ENCODE measurements at places on chromosomes 3 and 15. TPM values are rescaled to one million over a fixed set of nuclear protein-coding genes. Genes with fewer than 3 reads are reported as not detected.

- DNase-seq, result no peak
Observed at GRCh38 chr3:44995142-44995770, 19.2 kb downstream of the EXOSC7 start.

GRCh38 chr15:29819979-29820378 is 2.3 kb downstream of the TJP1 start:
- DNase-seq, result no peak

DNA sequence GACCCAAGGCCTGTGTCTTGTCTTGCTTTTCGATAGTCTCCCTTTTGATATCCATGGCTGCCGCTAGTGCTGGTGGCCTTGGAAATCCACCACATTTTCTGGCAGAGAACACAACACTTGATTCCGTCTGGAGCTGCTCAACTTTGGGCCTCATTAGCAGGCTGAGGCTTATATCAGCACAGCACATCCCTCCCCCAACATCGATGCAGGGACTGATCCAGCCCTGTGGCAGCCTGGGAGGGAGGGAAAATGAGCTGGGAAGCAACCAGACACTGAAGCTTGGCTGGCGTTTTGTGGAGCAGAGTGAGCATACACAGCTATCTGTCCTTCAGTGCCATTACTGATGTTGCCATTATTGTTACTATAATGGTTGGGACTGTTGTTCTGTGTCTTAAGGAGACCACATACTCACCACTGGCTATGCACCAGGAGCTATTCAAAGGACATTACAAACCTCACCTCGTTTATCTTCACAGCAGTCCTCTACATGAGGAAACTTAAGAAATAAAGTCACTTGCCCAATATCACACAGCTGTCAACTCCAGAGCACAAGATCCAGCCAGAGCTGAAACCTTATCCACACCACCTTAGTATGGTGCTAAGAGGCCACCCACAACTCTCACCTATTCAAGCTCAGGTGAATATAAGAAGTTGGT is 102.9 kb downstream of the SUCLG2 start:
- DNase-seq, result no peak

DNA sequence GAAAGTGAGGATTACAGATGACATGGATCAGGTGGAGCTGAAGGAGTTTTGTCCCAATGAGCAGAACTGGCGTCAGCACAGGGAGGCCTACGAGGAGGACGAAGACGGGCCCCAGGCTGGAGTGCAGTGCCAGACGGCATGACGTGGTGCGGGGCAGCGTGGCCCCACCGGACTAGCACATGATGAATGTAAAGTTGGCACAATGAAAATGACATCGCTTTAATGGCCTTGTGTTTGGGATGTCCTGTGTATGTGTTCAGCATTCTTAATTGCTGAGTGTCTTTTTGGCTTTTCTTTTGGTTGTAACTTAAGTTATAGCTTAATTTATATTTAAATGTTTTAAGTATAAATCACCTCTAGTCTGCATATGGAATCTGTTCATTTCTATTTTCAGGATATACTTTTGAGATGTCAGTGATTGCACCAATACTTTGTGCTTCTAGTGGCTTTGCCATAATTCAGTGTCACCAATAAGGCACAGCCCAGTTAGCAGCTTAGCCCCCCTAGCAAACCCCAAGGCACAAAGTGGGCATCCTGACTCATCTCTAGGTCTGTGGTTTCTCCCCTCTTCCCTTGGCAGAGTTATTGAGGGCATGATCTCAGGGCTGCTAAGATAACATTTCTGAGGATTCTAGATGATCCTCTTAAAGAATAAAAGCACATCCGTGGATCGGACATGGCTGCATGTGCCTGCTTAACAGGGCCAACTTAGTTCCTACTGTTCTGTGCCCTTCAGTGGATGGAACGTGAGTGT is 16.1 kb downstream of the DNAJA4 start:
- DNase-seq, result no peak

PCSK6 gene
- total RNA-seq, result 31.9 TPM

PRSS50 gene
- total RNA-seq, result 0.10 TPM
